ENCODE measurements at places on chromosomes 3 and 15. TPM values are rescaled to one million over a fixed set of nuclear protein-coding genes. Genes with fewer than 3 reads are reported as not detected.
A peak's percentile ranks its signal among the peaks of the same experiment; 100 is the strongest.

GRCh38 chr3:146589899-146590508 is 15.1 kb downstream of the PLSCR5 start:
- DNase-seq = no peak

DNA sequence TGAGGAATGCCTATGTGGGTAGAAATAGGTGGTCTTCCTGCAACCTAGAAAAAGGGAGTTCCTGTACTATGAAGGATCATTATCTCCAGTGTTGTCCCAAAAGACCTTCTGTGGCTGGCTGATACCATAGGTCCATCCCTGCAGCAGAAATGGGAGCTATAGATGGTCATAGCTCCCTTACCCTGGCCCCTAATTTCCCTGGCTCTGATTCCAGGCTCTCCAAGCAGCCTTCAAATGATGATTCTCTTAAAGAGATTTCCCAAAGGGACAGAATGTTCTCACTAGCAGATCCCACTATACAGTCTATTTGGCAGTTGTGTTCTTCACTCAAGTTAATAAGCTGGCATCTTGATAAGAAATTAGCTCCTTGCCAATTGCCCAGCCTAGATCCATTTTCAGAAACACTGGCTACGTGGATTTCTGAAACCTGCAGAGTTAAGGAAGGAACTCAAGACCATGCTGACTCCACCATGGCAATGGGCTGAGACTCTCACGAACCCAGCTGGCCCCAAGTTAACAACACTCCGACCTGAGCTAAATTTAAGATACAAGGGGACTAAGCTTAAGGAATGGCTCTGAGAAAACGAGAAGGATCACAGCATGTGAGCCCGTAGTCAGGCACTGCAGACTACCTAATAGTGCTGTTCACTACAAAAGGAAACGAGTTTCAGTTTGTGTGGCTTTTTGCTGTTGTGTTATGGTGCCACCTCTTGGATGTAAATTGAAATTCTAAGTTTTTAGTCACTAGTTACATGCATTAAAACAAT is 11.4 kb downstream of the C15orf40 start:
- DNase-seq = no peak

KNSTRN gene
- total RNA-seq = 7.9 TPM

DNA sequence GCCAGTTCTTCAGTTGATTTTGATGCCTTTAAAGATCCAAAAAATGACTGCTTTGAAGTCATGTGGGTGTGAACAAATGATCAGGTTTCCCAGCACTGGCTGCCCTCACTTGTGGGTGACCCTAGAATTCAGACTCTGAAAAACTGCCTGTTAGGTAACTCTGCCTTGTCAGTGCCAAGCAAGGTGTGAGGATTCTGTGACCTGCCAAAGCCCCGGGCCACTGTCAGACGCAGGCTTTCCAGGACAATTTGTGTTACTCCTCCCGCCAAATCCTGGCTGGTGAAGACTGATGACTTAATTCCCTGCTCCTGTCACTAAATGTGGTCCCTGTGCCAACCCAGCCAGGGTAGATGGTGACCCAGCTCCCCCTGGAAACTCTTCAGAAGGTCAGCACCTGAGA is 99.2 kb upstream of the PSMD6 start:
- DNase-seq = peak; percentile 56

GOLGA6D gene
- total RNA-seq = not detected

DNA sequence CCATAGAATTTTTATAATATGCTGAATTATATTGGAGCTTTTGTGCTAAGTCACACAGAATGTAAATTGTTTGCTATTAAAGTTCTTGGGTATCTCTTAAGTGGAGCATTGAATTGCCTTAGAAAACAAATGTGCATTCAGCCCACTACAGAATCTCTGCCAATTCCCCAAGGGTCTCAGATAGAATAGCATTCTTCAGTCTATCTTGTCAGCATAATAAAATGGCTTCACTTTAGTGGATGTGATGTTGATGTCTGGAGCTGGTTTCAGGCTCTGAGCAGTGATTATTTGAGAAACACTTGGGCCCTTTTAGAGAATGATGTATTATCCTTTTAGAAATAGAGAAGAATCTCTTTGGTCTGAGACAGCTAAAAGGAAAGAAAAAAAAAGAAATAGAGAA is 45.2 kb downstream of the LRCH3 start:
- no peak for DNase-seq

- no peak for DNase-seq
These were observed 12.4 kb downstream of the PLA2G4F start for GRCh38 chr15:42143866-42144625.

Data from Right ventricle myocardium superior (tissue), 1 donor.